Endodermal cell (in vitro differentiated cells): ENCODE measurements at places on chromosomes 1 and 21.
A peak's percentile ranks its signal among the peaks of the same experiment; 100 is the strongest.

GRCh38 chr1:67832737-67833601 is at the start of gene GNG12:
TSS of gene GNG12 (minus strand) at chr1:67833467. CDS start at chr1:67707686, 125,781 bp downstream.
- peak; percentile 93 for DNase-seq
- H3K27me3 ChIP-seq: peaks cover 52% of the 10 kb centered on the region
- no peaks in the 10 kb centered on the region for H3K36me3 ChIP-seq
- H3K4me3 ChIP-seq: peak within 1 kb of the TSS; percentile 93
- H3K27ac ChIP-seq: no peak within 1 kb of the TSS

DNA sequence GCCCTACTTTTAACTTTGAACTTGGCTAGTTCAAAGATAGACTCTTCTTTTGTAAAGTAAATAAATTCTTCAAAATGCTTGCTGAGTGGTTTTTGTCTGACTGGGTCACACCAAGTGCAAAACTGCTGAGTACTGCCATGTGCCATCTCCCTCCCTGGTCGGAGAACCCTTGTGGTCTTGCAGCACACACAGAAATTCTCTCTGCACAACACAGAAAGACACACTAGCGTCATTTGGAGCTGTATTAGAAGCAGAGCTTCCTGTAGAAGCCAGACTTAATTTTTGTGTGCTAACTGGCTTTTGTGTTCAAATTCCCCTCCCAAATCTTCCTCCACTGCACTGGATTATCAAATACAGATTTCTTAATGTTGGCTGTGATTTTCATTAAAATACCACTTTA is 2.5 kb downstream of the PSMB4 start:
- no peaks in the 10 kb centered on the region for H3K27me3 ChIP-seq
- no peak overlapping the region for H3K27ac ChIP-seq
- DNase-seq: no peak
- peak overlapping the region; percentile 96 for H3K4me3 ChIP-seq
- peaks cover 60% of the 10 kb centered on the region for H3K36me3 ChIP-seq

GRCh38 chr1:54407404-54408146 is 1.4 kb upstream of the SSBP3 start:
- peak overlapping the region; percentile 98 for H3K27ac ChIP-seq
- no peaks in the 10 kb centered on the region for H3K27me3 ChIP-seq
- H3K36me3 ChIP-seq: peaks cover 24% of the 10 kb centered on the region
- H3K4me3 ChIP-seq: peak overlapping the region; percentile 82
- H3K4me1 ChIP-seq: peaks cover 18% of the 10 kb centered on the region

GRCh38 chr1:62450301-62450700 is 13.5 kb downstream of the USP1 start:
- no peaks in the 10 kb centered on the region for H3K4me1 ChIP-seq
- peaks cover 97% of the 10 kb centered on the region for H3K36me3 ChIP-seq
- no peak overlapping the region for H3K27ac ChIP-seq
- DNase-seq: no peak
- H3K4me3 ChIP-seq: no peak overlapping the region
- no peaks in the 10 kb centered on the region for H3K27me3 ChIP-seq

GRCh38 chr1:231236208-231236591 is 4.8 kb upstream of the GNPAT start:
- no peak overlapping the region for H3K27ac ChIP-seq
- no peaks in the 10 kb centered on the region for H3K27me3 ChIP-seq
- H3K4me3 ChIP-seq: no peak overlapping the region

- H3K4me3 ChIP-seq: no peak overlapping the region
- DNase-seq: peak; percentile 83
- no peaks in the 10 kb centered on the region for H3K27me3 ChIP-seq
- no peak overlapping the region for H3K27ac ChIP-seq
- no peaks in the 10 kb centered on the region for H3K36me3 ChIP-seq
- H3K4me1 ChIP-seq: no peaks in the 10 kb centered on the region
Measured at GRCh38 chr1:90591970-90592356, 125.1 kb downstream of the BARHL2 start.

DNA sequence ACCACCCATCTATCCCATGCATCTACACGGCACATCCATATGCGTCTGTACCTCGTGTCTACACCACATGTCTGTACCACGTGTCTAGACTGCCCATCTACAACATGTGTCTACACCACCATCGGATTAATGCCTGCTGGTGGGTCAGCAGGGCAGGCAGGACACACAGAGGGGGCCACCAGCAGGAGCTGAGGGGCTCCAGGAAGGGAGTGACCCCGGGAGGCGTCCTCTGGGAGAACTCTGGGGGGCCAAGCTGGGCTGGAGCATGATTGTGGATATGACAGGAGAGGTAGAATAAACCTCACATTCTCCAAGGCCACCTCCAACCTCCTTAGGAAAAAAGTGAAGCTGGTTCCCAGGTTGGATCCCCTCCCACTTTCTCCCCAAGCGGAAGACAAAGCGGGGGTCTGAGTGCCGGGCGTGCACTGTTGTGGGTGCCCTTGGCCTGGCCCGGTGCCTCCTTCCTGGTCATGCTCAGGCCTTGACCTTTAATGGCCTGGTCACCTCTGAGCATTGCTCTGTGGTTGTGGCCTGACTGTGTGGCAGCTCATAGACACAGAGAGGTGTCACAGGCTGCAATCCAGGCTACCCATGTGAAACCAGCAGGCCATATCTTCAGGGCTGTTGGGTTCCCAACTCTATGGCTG is 881 bp upstream of the ACTRT2 start:
- H3K4me1 ChIP-seq: no peaks in the 10 kb centered on the region
- H3K27ac ChIP-seq: no peak overlapping the region
- no peak overlapping the region for H3K4me3 ChIP-seq
- DNase-seq: no peak
- H3K36me3 ChIP-seq: no peaks in the 10 kb centered on the region
- no peaks in the 10 kb centered on the region for H3K27me3 ChIP-seq

DNA sequence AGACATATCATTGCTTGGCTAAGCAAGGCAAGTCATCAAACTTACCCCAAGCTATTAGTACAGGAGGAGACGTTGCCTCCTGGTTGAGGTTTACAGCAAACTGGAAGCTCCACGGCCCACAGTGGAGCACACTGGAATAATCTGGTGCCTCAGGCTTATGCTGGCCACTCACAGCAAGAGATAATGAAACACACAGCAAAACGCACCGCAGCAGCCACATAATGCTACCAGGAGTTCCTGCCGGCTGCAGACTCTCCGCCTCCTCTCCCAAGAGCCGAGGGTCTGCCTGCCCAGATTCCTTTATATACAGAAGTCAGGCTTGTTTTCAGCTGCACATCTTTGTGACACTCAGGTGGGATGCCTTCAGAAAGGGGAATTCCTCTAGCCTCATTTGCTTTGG is 306 bp downstream of the ZP4 start:
- H3K27ac ChIP-seq: no peak overlapping the region
- H3K4me3 ChIP-seq: no peak overlapping the region
- H3K36me3 ChIP-seq: no peaks in the 10 kb centered on the region

DNA sequence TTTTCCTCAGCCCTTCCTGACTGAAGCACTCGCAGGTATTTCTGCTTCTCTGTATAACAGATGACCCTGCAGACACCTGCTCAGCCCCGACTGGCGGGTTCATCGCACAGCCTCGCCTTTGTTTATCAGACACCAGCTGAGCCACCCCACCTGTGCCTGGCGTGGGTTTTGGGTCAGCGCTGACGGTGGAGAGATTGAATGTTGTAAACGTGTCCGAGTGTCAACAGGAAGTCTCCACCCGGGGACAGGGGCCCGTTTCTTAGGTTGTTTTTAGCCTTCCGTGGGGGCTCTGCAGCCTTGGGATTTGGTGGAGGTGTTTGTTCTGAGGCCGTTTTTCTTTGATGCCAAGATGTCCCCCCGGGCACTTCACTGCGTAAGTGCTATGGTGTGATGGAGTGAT is 60.1 kb downstream of the COL18A1 start:
- H3K27ac ChIP-seq: no peak overlapping the region
- H3K4me3 ChIP-seq: no peak overlapping the region
- peaks cover 46% of the 10 kb centered on the region for H3K36me3 ChIP-seq
- H3K27me3 ChIP-seq: no peaks in the 10 kb centered on the region

DNA sequence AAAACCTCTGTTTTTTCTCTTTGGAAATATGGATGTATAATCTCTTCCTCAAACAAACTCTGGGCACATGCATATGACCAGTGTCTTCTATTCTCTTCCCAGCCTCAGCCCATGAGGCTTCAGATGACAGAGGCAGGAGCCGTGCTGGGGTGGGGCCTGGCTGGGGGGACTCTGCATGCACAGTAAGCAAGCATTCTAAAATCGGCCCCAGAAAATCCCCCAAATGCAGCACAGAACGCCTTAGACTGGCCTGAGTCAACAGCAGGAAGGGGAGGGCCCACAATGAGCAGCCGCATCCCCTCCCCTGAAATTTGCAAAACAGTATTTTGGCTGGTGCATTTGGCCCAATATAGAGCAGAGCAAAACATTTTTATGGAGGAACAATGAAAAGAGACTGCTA is 47.8 kb downstream of the ITPKB start:
- H3K36me3 ChIP-seq: peaks cover 21% of the 10 kb centered on the region
- DNase-seq: no peak
- H3K4me1 ChIP-seq: peaks cover 15% of the 10 kb centered on the region

GRCh38 chr1:212237651-212238050 is 47.6 kb upstream of the PPP2R5A start:
- H3K4me3 ChIP-seq: no peak overlapping the region
- H3K4me1 ChIP-seq: peaks cover 22% of the 10 kb centered on the region
- no peak for DNase-seq
- no peaks in the 10 kb centered on the region for H3K36me3 ChIP-seq
- H3K27me3 ChIP-seq: no peaks in the 10 kb centered on the region
- no peak overlapping the region for H3K27ac ChIP-seq

GRCh38 chr1:44721485-44722361 is 9.2 kb downstream of the RNU5D-1 start:
- peaks cover 10% of the 10 kb centered on the region for H3K4me1 ChIP-seq
- no peaks in the 10 kb centered on the region for H3K27me3 ChIP-seq
- peak; percentile 90 for DNase-seq

DNA sequence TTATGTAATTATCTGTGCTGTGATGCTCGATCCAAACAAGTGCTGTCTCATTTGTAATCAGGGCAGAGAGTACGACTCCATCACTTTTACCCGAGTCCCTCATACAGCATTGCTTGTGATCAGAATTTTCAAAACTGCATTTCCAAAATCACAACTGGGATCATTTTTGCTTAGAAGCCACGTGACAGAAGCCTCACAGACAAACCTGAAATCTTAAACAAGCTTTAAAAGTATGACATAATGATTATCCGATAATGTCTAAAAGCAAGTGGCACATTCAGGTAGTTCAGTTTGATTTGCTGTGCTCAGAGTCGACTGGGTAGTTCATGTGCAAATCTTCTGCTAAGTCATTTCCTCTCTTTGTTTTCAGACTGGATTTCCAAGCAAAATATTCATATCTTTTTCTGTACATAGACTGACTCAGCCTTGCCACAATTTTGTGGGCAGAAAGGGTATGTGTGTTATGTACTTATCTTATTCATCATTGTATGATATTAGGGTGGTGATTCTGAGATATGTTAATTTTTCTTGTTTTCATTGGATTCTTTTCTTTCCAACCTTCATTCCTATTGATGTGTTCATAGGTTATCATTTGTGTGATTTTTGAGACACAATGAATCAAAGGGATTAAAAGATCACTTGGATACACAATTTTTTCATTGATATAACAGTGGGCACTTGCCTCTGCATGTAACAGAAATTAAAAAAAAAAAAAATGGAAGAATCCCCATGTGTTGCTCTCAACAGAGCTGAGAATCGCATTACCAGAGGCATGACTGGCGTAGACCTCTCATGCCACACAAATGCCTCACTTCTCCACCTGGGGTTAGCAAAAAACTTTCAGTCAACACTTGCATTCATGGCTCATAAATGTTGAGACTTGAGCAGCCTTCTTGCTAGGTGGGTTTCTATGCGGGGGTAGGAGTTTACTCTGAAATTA is 355.7 kb downstream of the LTN1 start:
- H3K4me1 ChIP-seq: no peaks in the 10 kb centered on the region
- H3K27ac ChIP-seq: no peak overlapping the region
- H3K36me3 ChIP-seq: no peaks in the 10 kb centered on the region
- no peak for DNase-seq
- H3K4me3 ChIP-seq: no peak overlapping the region
- H3K27me3 ChIP-seq: no peaks in the 10 kb centered on the region

DNA sequence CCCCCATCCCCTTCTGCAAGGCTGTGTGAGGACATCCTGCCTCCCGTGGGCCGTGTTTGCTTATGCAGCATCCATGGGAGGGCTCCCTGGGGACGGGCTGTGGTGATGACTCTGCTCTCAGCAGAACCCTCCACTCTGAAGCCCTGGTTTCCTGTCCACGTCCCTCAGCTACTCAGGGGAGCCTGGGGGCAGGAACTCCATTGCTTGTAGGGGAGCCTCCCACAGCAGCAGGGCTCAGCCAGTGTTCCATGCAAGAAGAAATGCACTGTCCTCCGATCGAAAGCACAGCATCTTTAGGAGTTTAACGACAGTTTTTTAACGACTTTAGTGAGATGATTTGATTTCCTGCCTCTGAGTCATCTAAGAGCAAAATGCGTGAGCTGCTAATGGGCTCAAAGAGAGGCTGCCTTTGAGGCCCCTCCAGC is 8.3 kb upstream of the KCNAB2 start:
- DNase-seq: peak; percentile 63
- H3K27me3 ChIP-seq: no peaks in the 10 kb centered on the region
- H3K4me1 ChIP-seq: no peaks in the 10 kb centered on the region
- H3K27ac ChIP-seq: no peak overlapping the region
- no peaks in the 10 kb centered on the region for H3K36me3 ChIP-seq

- no peak overlapping the region for H3K4me3 ChIP-seq
- no peaks in the 10 kb centered on the region for H3K27me3 ChIP-seq
- no peak overlapping the region for H3K27ac ChIP-seq
- H3K36me3 ChIP-seq: peaks cover 78% of the 10 kb centered on the region
- no peaks in the 10 kb centered on the region for H3K4me1 ChIP-seq
Measured at GRCh38 chr1:111455642-111456031, 6.4 kb downstream of the ATP5PB start.

DNA sequence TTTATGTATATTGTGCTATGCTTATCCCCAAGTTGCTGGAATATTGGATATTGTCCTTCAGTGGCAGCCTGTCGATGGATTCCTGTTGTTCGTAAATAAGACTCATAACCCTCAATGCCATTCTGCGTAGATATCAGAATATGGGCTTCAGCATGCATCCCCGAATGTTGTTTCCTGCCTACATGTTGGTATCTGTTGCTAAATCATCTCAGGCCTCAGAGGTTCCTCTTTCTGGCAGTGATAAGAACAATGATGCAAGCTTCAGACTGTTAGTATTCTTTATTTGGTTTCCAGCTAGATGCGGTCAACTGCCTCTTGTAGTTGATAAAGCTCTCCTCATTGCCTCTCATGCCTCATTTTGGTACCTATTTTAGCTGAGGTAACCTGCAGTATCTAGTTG is 2082.6 kb downstream of the MRPL39 start:
- no peak overlapping the region for H3K27ac ChIP-seq

DNA sequence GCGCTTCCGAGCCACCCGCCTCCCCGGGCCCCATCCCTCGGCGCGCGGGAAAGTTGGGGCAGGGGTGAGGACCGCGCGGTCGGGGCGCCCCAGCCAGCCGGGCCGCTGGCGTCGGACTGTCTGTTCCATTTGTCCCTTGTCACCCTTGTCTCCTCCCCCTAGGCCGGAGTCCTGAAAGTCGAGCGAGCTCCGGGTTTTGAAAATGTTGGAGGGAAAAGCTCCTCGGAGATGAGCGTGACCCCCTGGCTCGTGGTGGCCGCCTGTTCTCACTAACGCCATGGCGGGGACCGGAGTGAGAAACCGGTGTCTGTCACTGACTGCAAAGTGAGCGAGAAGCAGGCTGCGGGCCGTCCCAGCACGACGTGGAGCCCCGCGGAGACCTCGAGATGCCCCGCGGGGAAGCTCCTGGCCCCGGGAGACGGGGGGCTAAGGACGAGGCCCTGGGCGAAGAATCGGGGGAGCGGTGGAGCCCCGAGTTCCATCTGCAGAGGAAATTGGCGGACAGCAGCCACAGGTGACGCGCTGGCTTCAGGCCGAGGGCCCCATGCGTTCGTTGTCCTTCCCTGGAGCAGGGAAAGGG is 491 bp downstream of the PER3 start:
- DNase-seq: peak; percentile 61
- no peaks in the 10 kb centered on the region for H3K27me3 ChIP-seq
- no peak overlapping the region for H3K4me3 ChIP-seq
- H3K4me1 ChIP-seq: no peaks in the 10 kb centered on the region
- H3K27ac ChIP-seq: no peak overlapping the region
